Stimulated activated CD8-positive, alpha-beta memory T cell treated with anti-CD3 and anti-CD28 coated beads, Interleukin-12 subunit alpha, Interleukin-12 subunit beta, amount 100 ng/mL, for 1 hour (primary cell): ENCODE measurements at places on chromosomes 1 and 21.

GRCh38 chr1:97365026-97365425 is 555.8 kb downstream of the DPYD start:
- no peak for DNase-seq

DNA sequence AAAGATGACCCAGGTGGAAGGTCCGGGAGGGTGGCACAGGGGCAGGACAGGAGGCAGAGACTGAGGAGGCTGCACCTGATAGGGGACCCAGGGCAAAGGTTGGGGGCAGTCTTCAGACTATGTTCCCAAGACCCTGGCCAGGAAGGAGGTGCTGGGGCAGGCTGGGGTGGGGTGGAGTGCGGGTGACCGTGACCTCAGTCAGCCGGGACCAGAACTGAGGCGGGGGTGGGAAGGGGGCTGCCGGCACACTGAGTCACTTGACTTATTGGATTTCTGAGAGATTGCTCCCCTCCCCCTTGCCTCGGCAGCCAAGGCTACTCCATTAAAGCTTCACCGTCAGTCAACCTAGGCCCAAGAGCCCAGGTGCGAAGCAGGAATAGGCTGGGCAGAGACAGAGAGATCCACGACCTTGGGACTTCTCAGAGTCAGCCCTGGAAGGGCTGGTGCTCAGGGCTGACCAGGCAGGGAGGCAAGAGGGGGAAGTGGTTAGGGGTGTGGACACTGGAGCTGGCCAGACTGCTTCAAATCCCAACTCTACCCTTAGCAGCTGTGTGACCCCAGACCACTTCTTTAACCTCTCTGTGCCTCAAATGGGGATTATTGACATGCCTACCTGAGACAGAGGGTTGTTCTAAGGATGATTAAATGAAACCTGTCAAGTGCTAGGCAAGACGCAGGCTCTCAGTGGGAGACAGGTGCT is 47.9 kb upstream of the LAPTM5 start:
- DNase-seq, result no peak

GRCh38 chr1:108038653-108039236 is 73.8 kb upstream of the VAV3 start:
- no peak for DNase-seq

DNA sequence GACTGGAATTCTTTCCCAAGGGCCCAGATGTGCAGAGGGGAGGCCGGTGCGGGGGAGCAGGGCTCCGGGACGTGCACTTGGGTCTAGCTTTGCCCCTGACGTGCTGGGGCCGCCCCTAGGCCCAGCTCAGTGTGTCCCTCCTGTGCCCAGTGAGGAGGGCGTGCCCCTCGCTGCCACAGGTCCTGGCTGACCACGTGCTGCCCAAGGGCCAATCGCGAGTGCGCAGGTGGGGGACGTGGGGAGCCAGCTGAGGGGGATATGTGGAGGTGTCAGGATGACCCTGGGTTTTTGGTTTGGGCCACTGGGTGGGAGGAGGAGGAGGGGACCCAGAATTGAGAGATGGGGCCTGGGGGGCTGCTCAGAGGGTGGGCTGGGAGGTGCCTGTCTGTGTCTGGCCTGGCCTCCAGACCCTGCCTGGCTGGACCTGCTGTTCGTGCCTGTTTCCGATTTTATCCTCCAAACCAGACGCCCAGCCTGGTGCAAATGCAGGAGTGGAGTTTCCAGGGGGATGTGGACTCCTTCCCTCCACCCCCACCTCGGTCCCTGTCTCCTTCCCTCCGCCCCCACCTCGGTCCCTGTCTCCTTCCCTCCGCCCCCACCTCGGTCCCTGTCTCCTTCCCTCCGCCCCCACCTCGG is 6.1 kb upstream of the RNF223 start:
- DNase-seq, result no peak

DNA sequence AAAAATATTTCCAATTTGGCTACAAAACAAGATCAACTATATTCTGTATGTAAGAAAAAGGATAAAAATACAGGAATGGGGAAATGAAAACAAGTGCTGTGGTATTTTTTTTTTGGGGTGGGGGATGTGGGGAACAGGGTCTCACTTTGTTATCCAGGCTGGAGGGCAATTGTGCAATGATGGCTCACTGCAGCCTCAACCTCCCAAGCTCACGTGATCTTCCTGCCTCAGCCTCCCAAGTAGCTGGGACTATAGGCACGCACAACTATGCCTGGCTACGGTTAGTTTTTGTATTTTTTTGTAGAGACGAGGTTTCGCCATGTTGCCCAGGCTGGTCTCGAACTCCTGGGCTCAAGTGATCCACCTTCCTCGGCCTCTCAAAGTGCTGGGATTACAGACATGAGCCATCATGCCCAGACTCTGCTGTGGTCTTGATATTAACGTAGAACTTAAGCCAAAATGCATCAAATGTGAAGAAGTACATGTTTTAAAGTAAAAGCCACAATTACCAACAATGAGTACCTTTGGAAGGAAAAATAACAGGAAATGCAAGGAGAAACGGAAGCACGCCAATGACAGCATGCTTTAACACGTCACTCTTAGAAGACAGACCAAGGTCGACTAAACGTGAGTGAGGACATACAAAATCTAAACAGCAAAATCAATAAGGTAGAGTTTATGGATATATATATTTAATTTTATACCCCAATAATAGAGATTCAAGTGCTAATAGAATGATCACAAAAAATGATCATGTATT is 8.8 kb upstream of the ABCB10 start:
- no peak for DNase-seq

DNA sequence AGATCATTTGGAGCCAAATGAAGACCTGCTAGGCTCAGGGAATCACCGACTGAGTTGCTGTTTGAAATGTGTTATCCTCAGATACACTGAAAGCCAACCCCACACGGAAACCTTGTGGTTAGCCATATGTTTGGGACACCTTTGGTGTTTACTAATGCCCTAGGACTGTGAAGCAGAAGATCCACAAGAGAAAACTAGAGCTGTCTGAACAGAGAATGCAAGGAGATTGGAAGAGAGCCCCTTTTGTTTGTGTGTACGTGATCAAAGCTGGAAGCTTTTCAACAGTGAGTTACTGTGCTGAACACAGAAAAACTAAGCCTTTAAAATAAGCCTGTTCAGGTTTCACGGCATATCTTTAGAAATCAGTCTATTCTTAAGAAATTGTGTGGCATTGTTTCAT is 908.2 kb upstream of the ADGRL2 start:
- no peak for DNase-seq

DNA sequence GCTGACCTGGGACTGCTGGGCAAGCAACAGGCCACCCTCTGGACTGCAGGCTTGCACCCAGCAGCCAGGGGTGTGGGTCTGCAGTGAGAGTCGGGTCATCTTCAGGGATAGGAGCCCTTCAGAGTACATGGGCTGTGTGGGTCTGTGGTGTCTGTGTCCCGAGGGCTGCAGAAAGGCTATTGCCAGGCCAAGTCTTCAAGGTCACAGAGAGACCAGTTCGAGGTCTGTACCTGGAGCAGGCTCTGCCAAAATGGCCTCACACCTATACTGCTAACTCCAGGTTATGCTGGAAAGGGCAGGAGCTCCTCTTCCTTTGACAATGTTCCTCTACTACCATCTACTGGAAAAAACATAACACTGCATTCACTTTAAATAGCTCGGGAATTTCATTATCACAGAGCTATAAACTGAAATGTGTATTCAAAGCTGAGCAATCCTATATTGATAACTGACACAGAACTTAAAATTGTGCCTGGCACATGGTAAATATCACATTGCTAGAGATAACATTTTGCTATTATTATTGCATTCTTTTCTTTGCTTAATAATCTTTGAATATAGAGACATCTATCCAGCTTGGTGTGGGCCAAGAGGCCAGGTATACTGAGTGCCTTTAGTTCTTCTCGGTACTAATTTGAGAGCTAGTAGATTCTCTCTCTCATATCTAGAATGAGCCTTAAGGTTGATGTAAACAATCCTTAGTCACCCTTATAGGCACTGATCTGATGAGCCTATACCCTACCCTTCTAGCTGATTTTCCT is 6.9 kb upstream of the DNAH14 start:
- no peak for DNase-seq

- DNase-seq, result no peak
Measured at GRCh38 chr1:170755795-170756194, 91.9 kb downstream of the PRRX1 start.

GRCh38 chr1:230950404-230950803 is 28.3 kb downstream of the TTC13 start:
- DNase-seq, result no peak

DNA sequence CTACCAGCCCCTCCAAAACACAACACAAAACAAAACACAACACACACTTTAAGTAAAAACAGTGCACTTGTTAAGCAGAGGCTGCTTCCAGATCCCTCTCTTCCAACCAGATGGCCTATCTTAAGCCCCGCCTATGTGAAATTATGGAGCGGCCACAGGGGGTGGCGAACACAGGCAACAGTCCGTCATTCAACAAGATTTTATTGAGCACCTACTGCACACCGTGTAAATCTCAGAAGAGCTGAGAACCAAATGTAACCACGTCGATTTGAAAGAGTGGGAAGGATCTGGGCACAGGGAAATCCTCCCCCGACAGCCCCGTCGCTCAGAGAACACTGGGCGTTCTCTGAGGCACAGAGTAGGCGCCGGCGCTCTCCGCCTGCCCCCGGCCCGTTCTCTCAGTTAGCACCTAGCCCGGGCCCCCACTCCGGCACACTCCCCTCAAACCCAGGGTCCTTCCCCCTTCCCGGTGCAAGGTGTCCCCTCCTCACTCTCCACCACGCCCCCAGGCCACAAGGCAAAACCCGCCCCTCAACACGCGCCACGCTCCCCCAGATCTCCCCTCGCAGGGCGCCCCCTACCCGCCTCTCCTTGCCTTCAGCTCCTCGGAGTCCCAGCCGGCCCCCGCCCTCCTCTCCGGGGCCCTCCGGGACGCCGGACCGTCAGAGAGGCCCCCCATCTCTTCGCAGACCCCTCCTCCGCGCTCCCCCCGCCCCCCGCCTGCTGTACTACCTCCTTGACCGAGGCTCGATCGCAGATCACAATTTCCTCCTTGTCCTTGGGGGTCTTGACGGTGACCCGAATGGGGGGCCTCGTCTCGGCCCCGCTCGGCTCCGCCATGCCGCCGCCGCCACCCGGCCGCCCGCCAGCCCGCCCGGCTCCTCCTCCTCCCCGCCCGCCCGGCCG is 483 bp downstream of the UBQLN4 start:
- DNase-seq, result peak; percentile 49

DNA sequence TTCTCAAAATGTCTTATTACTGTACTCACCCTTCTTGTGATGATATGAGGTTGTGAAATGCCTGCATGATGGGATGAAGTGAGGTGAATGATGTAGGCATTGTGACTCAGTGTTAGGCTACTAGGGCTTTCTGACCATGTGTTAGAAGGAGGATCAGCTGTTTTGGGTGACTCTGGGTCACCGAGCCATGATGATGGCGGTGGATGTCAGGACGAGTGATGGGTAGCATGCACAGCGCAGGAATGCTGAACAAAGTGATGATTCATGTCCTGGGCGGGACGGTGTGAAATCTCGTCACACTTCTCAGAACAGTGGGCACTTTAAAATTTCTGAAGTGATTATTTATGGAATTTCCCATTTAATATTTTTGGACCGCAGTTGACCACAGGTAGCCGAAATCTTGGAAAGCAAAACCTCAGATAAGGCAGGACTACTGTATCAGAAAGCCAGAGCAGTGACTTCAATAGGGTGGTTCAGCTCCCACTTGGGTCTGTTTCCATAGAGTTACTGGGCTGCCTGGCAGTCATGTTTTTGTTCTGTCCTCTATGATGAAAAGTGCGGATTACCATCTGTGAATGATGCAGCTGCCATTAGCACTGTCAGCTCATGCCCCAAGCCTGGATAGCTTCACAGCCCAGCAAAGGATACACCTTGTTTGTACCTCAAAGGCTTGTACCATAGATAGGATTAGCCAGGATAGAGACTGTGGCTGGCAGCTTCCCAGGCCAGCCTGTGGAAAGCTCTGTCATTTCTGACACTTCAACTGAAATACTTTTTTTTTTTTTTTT is 26.6 kb downstream of the IL6R start:
- DNase-seq, result no peak

GRCh38 chr1:76508871-76509270 is 358.4 kb upstream of the ST6GALNAC5 start:
- no peak for DNase-seq

GRCh38 chr1:183735069-183735860 is 69.7 kb upstream of the RGL1 start:
- no peak for DNase-seq
